Muscle of leg (tissue), 16 donors: ENCODE measurements at places on chromosomes 1 and 21.

DNA sequence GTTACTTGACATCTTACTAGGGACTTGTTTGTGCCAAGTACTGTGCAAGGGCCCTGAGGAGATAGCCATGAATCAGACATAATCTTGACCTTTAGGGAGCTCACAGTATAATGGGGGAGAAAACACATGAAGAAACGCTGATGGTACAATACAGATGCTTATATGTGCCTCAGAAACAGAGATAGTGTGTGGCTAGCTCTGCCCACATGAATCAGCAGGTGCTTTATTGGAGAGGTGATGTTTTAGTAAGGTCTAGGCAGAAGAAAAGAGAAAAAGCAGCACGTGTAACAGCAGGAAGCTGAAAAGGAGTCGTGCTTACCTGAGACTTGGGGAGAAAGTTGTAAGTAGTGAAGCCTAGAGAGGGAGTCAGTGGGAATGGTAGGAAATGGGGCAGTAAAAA, 60.6 kb upstream of the LMO4 start:
- no peak for DNase-seq

GRCh38 chr1:156463874-156464273, 36.7 kb downstream of the MEF2D start:
- DNase-seq = peak; percentile 44

GRCh38 chr1:227006226-227006796, 66.2 kb downstream of the COQ8A start:
- DNase-seq = no peak

GRCh38 chr1:161074676-161075368, 5.1 kb upstream of the ARHGAP30 start:
- no peak for DNase-seq

GRCh38 chr1:5151511-5151910, 497.1 kb downstream of the AJAP1 start:
- DNase-seq = peak; percentile 57

GRCh38 chr1:93919780-93920179, 10.6 kb upstream of the GCLM start:
- no peak for DNase-seq

DNA sequence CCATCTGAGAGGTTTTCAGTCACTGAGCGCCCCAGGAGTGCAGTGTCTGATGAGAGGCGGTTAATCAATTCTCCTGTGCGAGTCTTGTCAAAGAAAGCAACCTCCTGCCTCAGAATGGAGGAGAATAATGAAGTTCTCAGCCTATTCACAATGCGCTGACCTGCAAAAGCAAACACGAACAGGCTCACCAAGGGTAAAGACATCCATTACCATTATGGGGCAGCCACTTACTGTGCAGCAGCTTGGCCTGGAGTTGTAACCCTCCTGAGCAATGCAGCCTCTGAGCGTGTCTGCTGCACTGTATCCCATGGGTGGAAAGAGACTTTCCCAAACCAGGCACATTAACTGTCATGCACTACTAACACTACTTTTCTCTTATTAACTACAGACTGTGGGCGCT, 11.0 kb downstream of the ABCB10 start:
- DNase-seq = no peak

DNA sequence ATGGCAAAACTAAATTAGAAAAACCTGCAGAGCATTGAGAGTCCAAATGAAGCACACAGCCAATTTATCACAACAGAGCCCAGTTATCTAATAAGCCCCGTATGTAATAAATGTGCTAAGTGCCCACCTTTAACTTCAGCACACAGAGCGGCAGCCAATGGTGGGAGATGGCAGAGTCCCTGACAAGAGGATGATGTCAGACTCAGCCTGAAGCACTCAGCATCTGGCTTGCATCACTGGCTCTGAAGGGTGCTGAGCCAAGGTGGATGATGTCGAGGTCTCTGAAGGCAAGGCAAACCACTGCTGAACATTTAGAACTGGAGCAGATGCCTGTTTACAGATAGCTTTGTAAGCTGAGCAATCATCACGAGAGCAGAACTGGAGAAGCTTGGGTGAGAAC, 118.3 kb downstream of the NUF2 start:
- peak; percentile 11 for DNase-seq

GRCh38 chr1:205340676-205341075, 16.0 kb downstream of the KLHDC8A start:
- no peak for DNase-seq

DNA sequence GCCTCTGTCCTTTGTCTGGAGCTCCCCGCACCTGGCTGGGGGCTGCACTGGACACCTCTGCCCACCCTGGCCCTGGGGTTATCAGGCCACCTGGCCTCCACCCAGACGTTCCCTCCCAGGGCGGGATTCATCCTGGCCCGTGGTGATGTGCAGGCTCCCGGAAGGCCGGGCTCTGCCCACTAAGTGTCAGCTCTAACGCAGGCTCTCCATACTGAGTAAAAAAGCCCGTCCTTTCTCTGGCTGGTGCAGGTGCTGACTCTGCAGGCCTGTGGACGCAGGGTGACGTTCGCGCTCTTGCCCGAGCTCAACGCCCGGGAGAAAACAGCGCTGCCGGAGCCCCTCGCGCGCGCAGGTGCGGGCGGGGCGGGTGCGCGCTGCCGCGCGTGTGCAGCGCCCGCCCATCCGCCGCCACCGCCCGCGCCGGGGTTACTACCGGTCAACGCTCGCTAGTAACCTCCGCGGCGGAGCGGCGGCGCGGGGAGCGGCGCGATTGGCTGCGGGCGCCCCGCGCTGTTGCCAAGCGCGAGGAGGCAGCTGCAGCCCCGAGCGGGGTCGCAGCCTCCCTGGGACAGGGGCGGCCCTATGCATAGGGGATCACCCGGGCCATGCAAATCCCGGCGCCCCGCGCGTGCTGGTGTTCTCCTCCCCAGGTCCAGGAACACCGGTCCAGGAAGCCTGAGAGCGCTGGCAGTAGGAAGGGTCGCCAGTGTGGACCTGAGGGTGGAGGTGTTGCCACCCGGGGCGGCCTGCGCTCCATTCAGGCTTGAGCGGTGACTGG, 15.7 kb downstream of the ABCG1 start:
- peak; percentile 78 for DNase-seq
